Esophagus squamous epithelium (tissue), 5 donors: ENCODE measurements at places on chromosomes 6 and 20.

GRCh38 chr20:46712056-46712636 lies 2.7 kb downstream of the SLC2A10 start:
- DNase-seq: no peak

DNA sequence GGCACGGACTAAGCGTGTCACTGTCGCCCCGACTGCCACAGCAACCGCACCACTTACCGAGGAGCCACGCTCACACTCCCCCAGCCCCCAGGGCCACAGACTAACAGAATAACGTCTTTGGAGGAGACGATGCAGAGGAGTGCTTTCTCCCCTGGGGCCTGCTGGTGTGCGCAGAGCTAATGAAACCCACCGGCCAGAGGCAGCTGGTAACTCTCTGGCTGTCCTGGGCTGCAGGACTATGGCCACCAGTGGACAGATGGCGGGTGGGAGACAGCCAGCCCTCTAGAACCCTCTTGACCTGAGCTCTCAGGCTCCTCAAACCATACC lies 228.0 kb downstream of the DLL1 start:
- no peak for DNase-seq

DNA sequence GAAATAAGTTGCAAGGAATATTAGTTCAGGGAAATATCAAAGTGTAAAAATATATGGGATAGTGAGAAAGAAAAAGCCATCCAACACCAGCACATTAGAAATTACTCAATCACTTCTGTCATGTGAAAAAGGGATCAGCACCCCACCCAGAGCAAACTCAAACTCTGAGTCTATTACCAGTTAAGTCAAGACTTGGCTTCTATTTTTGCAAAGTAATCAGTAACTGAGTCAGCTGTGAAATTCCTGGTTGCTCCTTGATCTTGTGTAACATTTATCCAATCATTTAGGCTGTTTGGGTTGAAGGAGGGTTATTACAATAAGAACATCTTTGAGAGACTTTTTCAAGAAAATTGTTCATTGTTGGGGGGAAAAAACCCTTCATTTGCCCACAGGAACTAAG lies 51.2 kb downstream of the SLC22A23 start:
- DNase-seq: no peak

DNA sequence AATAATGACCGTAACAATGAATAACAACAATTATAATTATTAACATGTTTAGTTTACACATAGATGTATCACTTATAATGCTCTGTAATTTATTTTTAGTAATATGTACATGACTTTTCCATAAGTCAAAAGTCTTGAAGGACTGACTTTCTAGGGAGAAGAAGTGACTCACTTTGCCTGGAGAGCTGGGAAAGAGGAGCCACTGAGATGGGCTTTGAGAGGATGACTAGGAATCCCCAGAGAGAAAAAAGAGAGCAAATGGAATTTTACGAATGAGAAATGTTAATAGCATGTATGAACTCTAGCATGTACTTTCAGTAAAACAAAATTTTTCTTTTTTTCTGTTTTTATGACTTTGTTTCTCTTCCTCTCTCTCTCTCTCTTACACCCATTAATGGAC lies 67.8 kb upstream of the RALY start:
- no peak for DNase-seq

DNA sequence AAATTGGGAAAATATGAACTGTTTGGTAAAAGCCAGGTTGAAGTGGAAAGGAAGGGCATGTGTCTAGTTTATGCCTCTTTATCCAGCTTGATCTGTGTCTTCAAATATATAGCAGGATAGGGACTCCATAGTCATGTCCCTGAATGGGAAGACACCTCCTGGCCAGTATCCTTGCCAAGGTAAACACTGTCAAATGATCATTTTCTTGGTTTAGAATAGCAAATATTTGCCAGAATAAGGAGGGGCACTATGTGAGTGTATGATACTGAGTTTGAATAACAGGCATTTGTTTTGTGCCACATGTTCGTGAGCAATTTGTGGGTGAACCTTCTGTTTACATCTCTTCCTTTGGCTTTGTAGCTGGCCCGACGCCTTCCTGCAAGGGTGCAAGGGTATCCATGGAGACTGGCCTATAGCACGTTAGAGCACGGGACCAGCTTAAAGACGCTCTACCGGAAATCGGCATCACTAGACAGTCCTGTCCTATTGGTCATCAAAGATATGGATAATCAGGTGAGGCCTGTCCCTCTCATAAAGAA lies 34.2 kb upstream of the HINT3 start:
- DNase-seq: no peak

GRCh38 chr6:105619971-105620741 lies 217.3 kb upstream of the PREP start:
- no peak for DNase-seq

- no peak for DNase-seq
These were observed 129.6 kb upstream of the THBS2 start for GRCh38 chr6:169383265-169383664.

DNA sequence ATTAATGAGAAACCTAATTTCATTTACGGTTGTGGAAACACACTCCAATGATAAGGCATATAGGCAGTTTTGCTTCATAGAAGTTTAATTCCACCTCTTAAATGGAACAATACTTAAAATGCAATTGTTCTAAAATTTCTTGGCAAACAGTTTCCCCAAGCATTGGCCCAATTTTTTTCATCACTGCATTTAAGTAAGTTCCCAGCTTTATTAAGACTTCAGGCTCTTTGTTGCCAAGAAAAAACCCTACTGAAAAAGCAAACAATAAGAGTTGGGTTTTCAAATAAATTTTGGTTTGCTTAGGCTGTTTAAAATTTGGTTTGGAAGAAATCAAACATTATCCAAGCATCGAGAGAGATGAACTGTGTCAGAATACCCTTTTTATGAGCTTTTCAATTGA lies 690.9 kb upstream of the NRSN1 start:
- no peak for DNase-seq

DNA sequence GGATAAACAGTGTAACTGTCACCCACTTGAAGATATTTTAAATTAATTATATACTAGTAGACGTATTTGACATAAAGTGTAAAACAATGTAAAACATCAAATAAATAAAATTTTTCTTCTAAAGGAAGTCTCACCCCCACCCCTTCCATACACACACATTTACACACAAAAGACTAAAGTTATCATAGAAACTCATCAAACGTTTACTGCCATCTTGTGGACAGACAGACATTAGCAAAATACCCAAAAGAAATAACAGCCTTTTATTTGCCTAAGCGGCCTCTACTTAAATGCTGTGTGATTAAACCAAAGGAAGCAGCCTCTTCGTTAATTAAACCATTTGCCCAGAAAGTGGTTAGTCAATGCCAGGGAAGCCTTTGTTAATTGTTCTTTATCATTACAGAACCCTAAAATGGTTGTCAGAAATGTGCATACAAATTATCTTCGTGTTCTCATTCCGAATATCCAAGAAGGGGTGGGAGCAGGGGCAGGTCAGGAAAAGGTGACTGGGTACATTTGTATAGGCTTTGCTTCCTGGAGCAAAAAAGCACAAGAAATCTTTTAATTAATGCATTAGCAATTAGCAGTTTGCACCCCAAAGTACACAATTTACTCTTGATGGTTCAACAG lies 176.2 kb upstream of the SASH1 start:
- DNase-seq: no peak

- no peak for DNase-seq
These were observed 69.2 kb downstream of the TPD52L1 start for GRCh38 chr6:125222531-125223455.

DNA sequence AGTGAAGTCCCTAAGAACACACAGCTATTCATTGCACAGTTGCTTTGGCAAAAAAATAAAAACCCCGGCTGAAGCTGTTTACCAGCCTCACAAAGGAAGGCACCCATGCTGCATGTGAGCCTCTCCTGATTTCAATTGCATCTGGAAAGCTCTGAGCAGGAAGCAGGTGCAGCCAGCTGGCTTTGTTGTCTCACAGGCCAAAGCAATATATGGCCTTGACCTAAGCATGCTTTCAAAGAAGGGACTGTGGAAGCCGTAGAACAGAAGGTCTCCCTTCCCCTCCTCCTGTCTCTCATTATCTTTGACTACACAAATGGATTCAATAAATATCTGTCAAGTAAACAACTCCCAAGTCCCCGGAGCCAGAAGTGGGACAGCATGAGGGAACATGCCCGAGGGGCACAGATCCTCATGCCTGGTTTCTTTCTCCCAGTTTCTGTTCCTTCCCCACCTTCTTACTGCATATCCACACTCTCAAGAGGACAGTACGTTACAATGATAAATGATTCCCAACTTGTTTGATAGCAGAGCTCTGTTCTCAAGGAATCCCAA lies 57.2 kb upstream of the PCSK2 start:
- DNase-seq: no peak

- DNase-seq: no peak
These were observed 84.4 kb downstream of the SAMD3 start for GRCh38 chr6:130138116-130138908.

DNA sequence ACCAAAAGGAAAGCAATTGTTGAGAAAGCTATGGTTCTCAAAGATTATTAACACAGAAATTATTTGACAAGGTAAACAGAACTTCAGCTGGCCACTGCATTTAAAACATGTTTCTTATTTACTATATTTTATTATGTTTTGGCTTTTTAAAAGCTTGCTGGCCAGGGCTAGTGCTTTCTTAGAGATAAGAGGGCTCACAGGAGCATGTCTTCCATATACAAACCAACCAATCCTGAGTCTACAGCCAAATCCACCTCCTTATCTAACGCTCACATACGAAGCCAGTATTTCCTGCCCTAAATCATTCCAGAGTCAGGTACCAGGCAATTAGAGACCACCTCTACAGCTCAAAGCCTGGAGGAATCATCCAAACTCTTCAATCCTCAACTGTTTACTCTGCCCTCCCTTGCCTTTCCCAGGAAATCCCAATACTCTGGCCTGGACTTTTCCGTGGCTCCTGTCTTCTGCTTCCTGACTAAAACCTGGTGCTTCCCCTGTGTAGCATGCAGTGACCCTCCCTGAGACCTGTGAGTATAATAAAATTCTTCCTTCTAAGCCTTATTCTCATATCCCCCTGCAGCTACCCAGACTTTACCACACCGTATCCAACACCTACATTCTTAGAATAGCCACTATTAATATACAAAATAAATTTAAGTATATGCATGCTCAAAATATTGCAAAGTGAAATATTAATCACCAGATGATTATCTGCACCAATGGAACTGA lies 33.2 kb downstream of the RANBP9 start:
- no peak for DNase-seq

GRCh38 chr6:142171351-142171750 lies 24.3 kb downstream of the VTA1 start:
- no peak for DNase-seq

- no peak for DNase-seq
These were observed 97.2 kb downstream of the PTPRT start for GRCh38 chr20:43092386-43093088.

GRCh38 chr6:20698675-20699074 lies 164.4 kb downstream of the CDKAL1 start:
- DNase-seq: no peak

- DNase-seq: no peak
These were observed 13.8 kb upstream of the TIAM2 start for GRCh38 chr6:154981079-154981870.

DNA sequence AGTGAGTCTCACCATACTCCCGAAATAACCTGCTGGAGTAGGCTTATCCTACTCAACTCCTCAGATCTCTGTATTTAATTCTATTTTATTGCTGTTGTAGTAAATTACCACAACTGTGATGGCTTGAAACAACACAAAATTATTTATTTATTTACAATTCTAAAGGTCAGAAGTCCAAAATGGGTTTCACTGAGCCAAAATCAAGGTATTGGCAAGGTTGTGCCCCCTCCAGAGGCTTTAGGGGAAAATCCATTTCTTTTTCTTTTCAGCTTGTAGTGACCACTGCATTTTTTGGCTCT lies 869 bp upstream of the SLC17A2 start:
- DNase-seq: no peak

DNA sequence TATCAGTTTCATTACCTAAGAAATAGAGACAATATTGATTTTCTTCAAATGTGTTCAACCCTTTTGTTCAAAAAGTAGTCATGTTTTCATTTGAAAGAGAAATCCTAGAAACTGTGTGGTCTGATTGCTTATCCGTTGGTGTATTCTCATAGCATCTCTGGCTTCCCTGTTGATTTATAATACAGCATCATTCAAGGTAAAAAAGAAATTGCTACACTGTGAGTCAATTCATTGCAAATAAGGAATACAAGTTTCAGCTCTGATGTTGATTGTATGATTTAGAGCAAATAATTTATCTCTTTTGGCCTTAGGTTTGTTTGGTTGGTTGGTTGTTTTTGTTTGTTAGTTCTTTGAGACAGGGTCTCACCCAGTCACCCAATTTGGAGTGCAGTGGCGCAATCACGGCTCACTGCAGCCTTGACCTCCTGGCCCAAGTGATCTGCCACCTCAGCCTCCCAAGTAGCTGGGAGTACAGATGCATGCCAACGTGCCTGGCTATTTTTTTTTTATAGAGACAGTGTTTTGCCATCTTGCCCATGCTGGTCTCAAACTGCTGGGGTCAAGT lies 185.5 kb upstream of the TNFAIP3 start:
- DNase-seq: no peak

DNA sequence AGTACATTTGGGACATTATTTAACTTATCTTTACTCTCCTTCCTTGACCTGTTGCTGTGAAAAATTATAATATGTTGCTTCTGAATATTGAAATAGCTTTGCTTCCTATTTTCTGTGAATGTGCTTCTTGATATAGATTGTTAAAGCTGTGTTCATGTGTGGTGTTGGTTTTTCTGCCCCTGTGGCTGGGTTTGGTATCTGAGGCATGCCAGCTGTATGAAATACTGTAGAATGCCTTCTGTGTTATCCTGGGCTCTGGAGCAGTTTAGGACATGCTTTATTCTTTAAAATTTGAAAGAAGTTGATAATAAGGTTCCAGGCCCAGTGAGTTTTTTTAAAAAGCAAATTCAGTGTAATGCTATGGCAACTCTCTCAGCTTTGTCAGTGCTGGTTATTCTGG lies 71.7 kb downstream of the HIVEP1 start:
- no peak for DNase-seq

DNA sequence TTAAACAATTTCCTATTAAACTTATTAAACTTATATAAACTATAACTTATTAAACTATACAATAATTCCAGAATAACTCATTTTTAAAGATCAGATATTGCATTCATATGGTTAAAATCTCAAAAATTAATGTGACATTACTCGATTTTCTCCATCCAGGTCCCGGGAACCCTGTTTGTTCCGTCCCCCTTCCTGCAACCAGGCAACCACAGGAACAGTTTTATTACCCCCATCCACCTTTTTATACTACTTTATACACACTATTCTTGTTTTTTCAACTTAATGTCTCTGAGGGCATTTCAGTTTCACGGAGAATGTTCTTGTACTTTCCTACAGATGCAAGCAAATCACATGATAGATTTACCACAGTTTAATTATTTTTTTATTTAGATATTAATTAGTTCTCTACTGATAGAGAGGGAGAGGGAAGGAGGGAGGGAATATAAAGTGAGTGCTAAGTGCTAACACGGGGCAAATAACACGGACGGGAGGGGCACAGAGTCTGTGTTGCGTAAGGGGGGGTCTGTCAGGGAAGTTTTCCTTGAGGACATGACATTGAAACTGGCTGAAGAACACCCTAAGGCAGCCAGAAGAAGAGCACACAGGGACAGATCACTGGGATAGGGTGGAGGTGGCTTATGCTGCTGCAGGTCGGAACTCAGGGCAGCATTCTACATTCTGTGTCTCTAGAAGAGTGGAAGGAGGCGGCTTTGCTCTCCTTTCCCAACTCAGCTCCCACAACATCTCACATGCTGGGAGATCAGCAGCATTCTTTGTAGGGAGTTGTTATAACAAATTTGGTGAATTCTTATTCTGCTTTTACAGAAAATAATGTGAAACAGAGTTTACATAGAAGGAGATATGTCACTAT lies 225.2 kb downstream of the FOXC1 start:
- DNase-seq: no peak
